Lung microvascular endothelial cell (primary cell): ENCODE measurements at places on chromosomes 5 and 9.

- DNase-seq: no peak
Measured at GRCh38 chr5:154702477-154702876, 52.7 kb upstream of the LARP1 start.

GRCh38 chr9:126927419-126927818 lies 12.8 kb downstream of the RALGPS1 start:
- DNase-seq: no peak

DNA sequence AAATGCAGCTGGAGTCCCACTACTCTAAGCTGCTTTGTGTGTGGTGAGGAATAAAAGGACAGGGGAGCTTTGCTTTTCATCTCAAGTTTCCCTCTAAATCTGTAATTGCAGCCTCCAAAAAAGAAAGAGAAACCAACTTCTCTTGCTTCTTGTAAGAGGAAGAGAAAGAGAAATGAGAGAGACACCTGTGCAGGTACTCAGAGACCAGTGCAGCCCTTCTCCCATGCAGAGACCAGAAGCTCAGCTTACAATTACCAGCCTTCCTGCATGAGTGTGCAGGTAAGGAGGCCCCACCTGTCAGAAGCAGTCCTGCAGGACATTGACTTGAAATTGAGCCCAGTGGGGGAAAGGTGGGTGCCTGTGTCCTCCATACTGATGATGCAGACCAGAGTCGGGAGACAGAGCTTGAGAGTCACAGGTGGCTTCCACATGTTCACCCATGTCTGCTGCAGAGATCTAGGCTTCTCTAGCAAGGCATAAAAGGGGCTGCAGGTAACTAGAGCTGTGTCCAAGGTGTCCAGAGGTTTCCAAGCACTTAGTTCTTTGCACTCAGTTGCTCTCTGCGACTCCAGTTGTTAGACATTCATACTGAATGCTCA lies 15.3 kb upstream of the MED10 start:
- DNase-seq: no peak

DNA sequence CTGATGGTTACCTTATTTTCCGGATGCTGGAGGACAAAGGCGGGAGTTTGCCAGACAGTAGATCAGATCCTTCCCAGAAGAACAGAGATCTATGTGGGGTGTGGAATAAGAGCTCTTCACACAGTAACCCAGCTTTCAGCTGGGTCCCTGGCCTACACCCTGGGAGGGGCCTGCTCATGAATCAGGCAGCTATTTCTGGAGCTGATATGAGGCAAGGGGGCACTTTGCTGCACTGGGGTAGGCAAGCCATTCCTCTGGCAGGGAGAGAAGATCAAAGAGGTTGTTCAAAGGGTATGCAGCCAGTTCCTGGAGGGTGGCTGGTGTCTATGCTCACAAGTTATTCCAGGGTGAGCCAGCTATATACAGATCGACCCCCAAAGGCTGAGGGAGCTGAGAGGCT lies 48.6 kb downstream of the CYSTM1 start:
- no peak for DNase-seq

DNA sequence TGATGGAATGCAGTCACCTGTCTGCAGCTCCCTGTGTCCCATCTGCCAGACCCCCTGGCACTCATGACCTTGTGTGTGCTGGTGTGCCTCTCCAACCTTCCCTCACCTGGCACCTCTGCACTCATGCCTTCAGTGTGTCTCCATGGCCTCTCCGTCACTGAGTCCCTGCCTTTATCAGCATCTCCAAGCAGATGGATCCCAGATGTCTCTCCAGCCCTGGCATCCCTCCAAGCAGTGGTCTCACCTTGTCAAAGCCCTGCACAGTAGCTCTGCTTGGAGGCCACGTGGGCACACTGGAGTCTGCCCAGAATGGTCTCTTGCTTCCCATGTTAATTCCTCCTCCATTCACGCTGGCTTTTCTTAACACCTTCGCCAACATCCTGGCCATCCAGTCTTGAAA lies 84.8 kb downstream of the DAP start:
- no peak for DNase-seq

GRCh38 chr5:140221697-140222223 lies 46.8 kb downstream of the CYSTM1 start:
- DNase-seq: no peak

GRCh38 chr5:84218546-84218945 lies 166.1 kb downstream of the EDIL3 start:
- DNase-seq: no peak

DNA sequence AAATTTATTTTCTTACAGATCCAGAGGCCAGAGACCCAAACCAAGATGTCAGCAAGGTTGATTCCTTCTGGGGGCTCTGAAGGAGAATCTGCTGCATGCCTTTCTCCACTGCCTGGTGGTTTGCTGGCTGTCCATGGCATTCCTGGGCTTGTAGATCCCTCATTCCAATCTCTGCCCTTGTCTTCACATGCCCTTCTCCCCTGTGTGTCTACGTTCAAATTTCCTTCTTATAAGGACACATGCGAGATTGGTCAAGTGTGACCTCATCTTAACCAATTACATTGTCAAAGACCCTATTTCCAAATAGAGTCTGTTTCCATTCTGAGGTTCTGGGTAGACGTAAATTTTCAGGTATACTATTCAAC lies 84.5 kb upstream of the RAI14 start:
- no peak for DNase-seq

DNA sequence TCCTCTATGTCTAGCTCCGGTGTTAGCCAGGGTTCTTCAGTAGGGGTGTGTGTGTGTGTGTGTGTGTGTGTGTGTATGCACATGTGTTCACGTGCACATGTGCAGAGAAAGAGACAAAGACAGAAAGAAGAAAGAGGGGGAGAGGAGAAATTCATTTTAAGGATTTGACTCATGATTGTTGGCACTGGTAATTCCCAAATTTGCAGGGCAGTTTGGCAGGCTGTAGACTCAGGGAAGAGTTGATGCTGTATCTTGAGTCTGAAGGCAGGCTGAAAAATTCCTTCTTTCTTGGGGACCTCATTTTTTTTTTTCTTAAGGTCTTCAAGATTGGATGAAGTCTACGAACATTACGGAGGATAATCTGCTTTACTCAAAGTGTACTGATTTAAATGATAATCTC lies 335.7 kb downstream of the NSG2 start:
- no peak for DNase-seq

- DNase-seq: no peak
Measured at GRCh38 chr9:102047549-102047948, 309.1 kb upstream of the GRIN3A start.

- no peak for DNase-seq
Measured at GRCh38 chr9:37157726-37158377, 37.5 kb downstream of the ZCCHC7 start.

DNA sequence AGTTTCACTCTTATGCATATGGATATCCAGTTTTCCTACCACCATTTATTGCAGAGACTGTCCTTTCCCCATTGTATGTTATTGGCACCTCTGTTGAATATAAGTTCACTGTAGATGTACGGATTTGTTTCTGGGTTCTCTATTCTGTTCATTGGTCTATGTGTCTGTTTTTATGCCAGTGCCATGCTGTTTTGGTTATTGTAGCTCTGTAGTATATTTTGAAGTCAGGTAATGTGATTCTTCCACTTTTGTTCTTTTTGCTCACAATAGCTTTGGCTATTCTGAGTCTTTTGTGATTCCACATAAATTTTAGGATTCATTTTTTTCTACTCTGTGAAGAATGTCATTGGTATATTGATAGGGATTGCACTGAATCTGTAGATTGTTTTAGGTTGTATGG lies 26.1 kb upstream of the CCNB1 start:
- DNase-seq: no peak

GRCh38 chr9:31839273-31839672 lies 545.2 kb upstream of the ACO1 start:
- DNase-seq: no peak

- DNase-seq: no peak
Measured at GRCh38 chr5:55022450-55022849, 1.6 kb upstream of the GZMK start.

- no peak for DNase-seq
Measured at GRCh38 chr5:78827725-78828124, 157.4 kb downstream of the ARSB start.

GRCh38 chr9:113990570-113990907 lies 87.6 kb downstream of the AMBP start:
- DNase-seq: no peak

DNA sequence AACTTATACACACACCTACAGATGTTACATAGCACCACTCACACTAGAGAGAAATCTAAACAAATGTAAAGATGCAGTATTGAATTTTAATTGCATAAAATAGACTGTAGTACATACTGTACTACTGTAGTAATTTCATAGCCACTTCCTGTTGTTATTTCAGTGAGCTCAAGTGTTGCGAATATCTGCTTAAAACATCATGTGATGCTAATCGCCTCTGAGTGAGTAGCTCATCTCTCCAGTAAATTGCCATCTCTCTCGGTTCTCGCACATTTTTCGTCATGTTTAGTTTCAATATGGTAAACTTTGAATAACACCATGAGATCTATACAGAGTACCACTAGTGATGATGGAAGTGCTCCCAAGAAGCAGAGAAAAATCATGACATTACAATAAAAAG lies 22.0 kb upstream of the ARHGEF28 start:
- peak; percentile 60 for DNase-seq

DNA sequence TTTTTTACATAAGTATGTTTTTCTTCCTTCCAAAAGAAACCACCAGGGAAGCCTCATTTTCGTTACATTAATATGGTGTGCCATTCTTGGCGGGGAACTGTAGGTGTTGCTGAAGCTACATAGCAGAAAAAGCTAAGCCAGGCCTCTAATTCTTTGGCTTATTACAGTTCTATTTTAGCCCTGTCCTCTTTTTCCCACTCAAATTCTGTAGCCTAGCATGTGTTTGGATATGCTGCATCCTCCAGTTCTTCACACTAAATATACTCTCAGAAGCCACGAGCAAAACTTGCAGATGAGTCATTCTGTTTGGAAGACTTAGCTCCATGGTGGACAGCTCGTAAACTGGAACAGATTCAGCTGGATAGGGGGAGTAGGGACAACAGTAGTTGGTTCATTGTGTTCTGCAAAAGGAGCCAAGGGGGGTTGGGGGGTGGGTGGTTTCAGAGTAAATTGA lies 369.4 kb downstream of the TMEM161B start:
- DNase-seq: peak; percentile 0

DNA sequence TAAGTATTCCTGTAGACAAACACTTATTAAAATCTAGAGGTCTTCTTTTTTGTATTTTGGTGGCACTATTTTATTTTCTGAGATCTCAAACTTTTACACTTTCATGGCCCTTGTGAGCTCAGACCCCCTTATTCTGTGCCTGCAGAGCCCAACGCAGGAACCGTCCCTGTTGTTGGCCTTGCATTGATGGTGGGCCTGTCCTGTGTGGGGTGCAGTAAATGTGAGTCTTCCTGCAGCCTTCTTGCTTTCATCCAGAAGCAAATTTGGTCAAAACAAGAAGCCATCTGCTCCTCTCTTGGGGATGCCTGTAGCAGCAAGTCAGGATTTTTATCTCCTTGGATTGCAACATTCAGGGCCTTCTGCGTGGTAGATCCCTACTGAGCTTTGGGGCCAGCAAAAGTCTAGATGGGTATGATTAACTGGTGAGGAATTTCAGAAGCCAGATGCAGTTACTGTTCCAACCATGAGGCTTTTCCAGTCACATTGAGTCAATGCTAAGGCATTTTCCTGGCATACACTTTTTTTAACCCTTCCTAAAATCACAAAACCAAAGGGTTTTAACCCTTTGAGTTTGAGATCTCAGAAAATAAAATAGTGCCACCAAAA lies 31.7 kb downstream of the BASP1 start:
- DNase-seq: peak; percentile 77

GRCh38 chr9:129909851-129910250 lies 74.6 kb downstream of the USP20 start:
- DNase-seq: no peak

GRCh38 chr5:150141544-150142184 lies 14.0 kb downstream of the PDGFRB start:
- no peak for DNase-seq

- no peak for DNase-seq
Measured at GRCh38 chr5:161212123-161212712, 334.3 kb downstream of the GABRB2 start.

DNA sequence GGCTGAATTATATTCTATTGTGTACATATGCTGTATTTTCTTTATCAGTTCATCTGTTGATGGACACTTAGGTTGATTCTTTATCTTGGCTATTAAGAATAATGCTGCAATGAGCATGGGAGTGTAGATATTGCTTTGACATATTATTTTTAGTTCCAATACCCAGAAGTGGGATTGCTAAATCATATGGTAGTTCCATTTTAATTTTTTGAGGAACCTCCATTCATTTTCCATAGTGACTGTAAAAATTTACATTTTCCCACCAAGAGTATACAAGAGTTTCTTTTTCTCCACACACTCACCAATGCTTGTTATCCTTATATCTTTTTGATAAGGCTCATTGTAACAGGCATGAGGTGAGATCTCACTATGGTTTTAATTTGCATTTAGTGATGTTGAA lies 19.4 kb downstream of the JAK2 start:
- no peak for DNase-seq

DNA sequence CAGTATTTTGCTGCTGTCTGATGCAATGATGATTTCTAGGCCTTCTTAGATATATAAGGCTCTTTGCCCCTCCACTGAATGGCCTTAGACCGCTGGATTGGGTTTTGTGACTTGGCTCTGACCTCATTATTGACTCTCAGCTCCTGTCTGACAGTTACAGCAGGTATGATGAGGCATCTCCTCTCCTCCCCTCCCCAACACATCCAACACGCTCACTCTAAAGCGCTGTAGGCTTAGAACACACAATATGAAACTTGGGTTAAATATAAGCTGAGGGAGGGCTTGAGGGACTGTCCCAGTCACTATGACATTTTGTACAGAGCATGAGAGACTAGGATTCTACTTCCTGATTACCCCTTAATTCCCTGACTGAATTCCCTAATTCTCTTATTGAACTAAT lies 18.8 kb upstream of the CER1 start:
- DNase-seq: no peak

DNA sequence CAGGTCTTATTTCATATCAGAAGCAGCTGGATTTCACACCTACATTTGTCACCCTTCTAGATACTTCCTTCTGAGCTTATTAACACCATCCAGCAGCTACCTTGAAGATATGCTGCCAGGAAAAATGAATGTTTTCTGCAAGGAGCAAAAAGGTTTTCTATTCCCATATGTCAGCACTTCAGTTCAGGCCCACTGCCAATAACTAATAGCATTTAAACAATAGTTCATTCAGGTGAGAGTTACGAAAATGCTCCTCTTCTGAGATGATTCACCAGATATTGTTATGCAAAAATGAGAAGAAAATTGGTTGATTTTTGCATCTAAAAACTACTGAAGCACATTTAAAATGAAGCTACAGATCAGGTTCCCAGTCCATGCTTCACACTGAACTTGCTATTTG lies 56.4 kb upstream of the ISL1 start:
- no peak for DNase-seq

- peak; percentile 100 for DNase-seq
Measured at GRCh38 chr5:109455598-109456096, 45.9 kb upstream of the PJA2 start.

DNA sequence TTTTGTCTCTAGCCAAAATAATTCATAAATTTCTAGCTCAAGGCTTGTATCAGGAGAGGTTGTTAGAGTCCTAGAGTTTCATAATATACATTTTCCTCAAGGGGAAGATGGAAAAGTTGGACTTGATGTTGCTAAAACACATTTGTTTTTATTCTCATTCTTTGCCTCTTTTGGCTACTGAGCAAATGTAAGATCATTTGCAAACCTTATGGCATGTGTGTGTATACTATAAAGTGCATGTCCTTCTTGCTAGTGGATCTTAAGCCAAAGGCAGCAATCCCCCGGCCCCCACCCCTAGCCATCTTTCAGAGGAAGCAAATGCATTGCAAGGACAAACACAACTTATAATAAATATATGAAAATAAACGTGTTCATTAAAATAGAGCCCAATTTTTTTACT lies 43.0 kb downstream of the ADAMTSL1 start:
- DNase-seq: no peak

GRCh38 chr5:173069671-173070070 lies 13.5 kb downstream of the CREBRF start:
- peak; percentile 20 for DNase-seq
